Progenitor cell of endocrine pancreas (in vitro differentiated cells): ENCODE measurements at places on chromosomes 5 and 9.

- H3K4me3 ChIP-seq: no peak overlapping the region
- H3K27me3 ChIP-seq: peaks cover 6% of the 10 kb centered on the region
- no peaks in the 10 kb centered on the region for H3K36me3 ChIP-seq
- H3K27ac ChIP-seq: no peak overlapping the region
- DNase-seq: peak; percentile 31
These were observed 129.8 kb downstream of the SLC12A2 start for GRCh38 chr5:128213340-128213739.

- no peak overlapping the region for H3K27ac ChIP-seq
- peaks cover 46% of the 10 kb centered on the region for H3K36me3 ChIP-seq
- H3K4me3 ChIP-seq: no peak overlapping the region
- H3K27me3 ChIP-seq: no peaks in the 10 kb centered on the region
- no peaks in the 10 kb centered on the region for H3K4me1 ChIP-seq
- no peak for DNase-seq
These were observed 7.6 kb downstream of the TENT2 start for GRCh38 chr5:79619854-79620253.

DNA sequence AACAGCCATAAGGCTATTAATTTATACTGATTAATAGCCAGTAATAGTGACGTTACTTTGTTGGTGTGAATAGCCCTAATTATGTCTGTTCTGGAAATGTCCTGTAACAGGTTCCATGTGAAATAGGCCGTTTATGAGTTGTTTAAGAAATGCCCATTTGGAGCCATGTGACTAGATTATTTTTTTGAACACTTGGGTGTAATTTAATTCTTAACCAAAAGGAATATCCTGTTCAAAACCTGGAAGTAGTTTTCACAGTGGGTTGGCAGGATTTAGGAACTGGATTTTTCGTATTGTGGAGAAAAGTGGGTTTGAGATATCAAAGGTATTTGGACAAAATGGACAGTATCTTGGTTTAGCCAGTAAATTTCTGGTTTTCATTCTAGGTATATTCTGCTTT is 1.3 kb downstream of the TENT2 start:
- peak overlapping the region; percentile 100 for H3K4me3 ChIP-seq
- H3K27me3 ChIP-seq: no peaks in the 10 kb centered on the region
- DNase-seq: no peak
- H3K4me1 ChIP-seq: peaks cover 11% of the 10 kb centered on the region
- H3K27ac ChIP-seq: peak overlapping the region; percentile 100
- peaks cover 36% of the 10 kb centered on the region for H3K36me3 ChIP-seq

- H3K27me3 ChIP-seq: no peaks in the 10 kb centered on the region
- no peak for DNase-seq
- H3K36me3 ChIP-seq: no peaks in the 10 kb centered on the region
These were observed 12.4 kb downstream of the NR6A1 start for GRCh38 chr9:124758691-124759090.

DNA sequence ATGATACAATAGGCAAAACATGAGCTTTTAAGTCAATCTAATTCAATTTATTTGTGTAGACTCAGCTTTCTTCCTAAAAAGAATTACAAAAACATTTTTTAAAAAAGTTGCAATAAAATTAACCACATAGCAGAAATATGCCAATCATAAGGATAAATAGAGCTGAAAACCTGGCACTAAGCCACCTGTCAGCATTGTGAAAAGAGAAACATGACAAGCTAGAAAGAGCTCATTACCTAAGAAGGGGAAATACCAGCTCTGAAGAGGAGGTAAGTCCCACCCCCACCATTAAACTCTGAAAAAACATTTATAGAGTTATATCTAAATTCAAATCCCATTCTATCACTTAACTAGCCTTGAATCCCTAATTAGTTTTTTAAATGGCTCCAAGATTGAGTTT is 372.9 kb downstream of the OSTF1 start:
- DNase-seq: no peak
- H3K4me1 ChIP-seq: no peaks in the 10 kb centered on the region
- no peaks in the 10 kb centered on the region for H3K27me3 ChIP-seq
- H3K4me3 ChIP-seq: no peak overlapping the region
- no peaks in the 10 kb centered on the region for H3K36me3 ChIP-seq

DNA sequence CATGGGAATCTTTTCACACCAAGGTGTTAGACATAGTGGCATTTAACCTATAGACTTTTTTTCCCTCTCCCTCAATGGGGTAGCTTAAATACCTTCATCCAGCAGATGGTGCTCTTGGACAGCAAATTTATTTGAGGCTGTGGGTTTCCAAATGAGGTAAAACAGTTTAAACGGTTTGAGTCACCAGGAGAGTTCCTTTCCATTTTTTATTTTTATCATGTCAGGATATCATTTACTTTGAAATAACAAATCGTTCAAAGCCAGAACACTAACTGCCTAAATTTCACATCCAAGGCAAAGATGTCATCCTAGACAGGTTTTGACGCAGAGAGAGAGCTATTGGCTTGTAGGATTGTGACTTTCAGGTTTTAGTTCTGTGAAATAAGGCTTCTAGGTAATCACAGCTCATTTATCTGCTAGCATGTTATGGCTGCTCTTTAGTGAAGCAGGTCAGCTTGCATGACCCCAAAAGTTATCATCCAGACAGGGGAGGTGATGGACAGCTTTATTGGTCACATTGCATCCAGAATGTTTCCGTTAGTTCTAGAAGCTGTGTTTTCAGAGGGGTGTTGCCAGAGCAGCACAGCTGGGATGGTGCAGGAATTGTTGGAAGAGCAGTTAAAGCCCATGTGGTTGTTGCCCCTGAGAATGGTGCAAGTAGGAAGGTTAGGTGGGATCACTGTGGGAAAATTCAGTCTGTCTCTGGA is 69.8 kb downstream of the KDM4C start:
- H3K27ac ChIP-seq: peak overlapping the region; percentile 57
- peaks cover 15% of the 10 kb centered on the region for H3K4me1 ChIP-seq
- H3K36me3 ChIP-seq: peaks cover 16% of the 10 kb centered on the region
- H3K4me3 ChIP-seq: no peak overlapping the region
- H3K27me3 ChIP-seq: peaks cover 14% of the 10 kb centered on the region
- DNase-seq: peak; percentile 45

DNA sequence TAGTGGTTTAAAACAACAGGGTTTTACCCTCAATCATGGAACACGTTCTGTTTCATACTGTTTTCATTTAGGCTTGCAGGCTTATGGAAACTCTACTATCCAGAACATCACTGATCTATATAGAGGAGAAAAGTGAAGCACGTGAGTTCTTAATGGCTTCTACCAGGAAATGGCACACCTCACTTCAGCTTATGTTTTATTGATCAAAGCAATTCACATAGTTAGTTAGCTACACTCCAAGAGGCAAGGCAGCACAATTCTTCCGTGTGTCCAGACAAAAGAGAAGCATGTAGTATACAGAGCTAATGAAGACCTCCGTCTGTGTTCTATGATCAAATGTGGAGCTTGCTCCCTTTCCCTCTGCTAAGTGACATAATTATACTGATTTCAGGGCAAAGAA is 353.3 kb upstream of the CD180 start:
- H3K36me3 ChIP-seq: no peaks in the 10 kb centered on the region
- H3K27ac ChIP-seq: no peak overlapping the region
- peaks cover 7% of the 10 kb centered on the region for H3K4me1 ChIP-seq
- no peak for DNase-seq
- no peaks in the 10 kb centered on the region for H3K27me3 ChIP-seq

- peaks cover 6% of the 10 kb centered on the region for H3K27me3 ChIP-seq
- H3K27ac ChIP-seq: no peak overlapping the region
- DNase-seq: no peak
- H3K4me1 ChIP-seq: peaks cover 8% of the 10 kb centered on the region
These were observed 28.9 kb downstream of the YIPF5 start for GRCh38 chr5:144141585-144141984.

DNA sequence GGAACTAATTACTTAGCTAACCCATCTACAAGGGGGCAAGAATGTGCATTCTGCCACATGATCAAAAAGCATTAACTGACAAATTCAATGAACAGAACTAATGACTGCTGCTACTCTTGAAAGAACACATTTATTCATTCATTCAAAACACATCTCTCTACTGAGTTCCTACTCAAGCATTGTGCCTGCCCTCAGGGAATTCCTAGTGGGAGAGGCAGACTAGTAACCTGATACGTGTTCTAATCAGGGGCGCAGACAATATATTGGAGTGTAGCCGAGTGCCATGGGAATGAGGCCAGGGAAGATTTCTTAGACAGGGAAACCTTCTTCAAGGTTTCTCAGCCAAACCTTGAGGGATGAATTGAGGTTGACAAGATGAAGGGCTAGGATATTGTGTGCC is 56.7 kb upstream of the PAPPA start:
- peaks cover 2% of the 10 kb centered on the region for H3K27me3 ChIP-seq
- no peak overlapping the region for H3K27ac ChIP-seq
- no peaks in the 10 kb centered on the region for H3K36me3 ChIP-seq
- no peak for DNase-seq
- H3K4me1 ChIP-seq: no peaks in the 10 kb centered on the region

GRCh38 chr9:16023446-16023845 is 470.6 kb downstream of the CCDC171 start:
- H3K27ac ChIP-seq: no peak overlapping the region
- no peaks in the 10 kb centered on the region for H3K27me3 ChIP-seq
- DNase-seq: no peak
- H3K36me3 ChIP-seq: no peaks in the 10 kb centered on the region
- H3K4me3 ChIP-seq: no peak overlapping the region

- H3K36me3 ChIP-seq: no peaks in the 10 kb centered on the region
- peaks cover 31% of the 10 kb centered on the region for H3K4me1 ChIP-seq
- H3K27ac ChIP-seq: no peak overlapping the region
- no peak for DNase-seq
- no peaks in the 10 kb centered on the region for H3K27me3 ChIP-seq
These were observed 58.0 kb downstream of the FXN start for GRCh38 chr9:69093471-69094103.

DNA sequence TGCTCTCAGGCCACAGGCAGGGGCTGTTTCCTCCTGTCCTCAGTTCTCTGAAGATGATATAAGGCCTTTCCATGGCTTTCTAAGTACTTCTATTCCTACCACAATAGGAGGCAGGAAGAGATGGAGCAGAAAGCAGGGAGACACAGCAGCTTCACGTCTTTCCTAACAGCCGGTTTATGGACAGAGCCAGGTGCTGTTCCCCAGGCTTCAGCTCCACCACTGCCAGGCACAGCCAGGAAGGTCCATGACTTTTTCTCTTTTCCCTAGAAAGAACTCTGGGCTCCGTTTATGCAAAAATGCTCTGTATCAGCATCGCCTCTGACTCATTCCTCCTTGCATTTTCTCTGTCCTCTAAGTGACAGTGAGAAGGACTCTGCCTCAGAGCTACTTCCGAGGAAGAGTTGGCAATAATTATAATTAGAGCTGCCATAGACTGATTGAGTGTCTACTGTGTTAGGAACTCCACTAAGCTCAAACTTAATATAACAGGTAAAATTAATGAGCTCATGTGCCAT is 478.5 kb downstream of the RASEF start:
- H3K27ac ChIP-seq: no peak overlapping the region
- H3K27me3 ChIP-seq: peaks cover 4% of the 10 kb centered on the region
- no peak for DNase-seq

- no peaks in the 10 kb centered on the region for H3K27me3 ChIP-seq
- H3K27ac ChIP-seq: peak overlapping the region; percentile 71
- DNase-seq: no peak
- no peak overlapping the region for H3K4me3 ChIP-seq
These were observed 28.7 kb upstream of the F2RL1 start for GRCh38 chr5:76789991-76790581.

DNA sequence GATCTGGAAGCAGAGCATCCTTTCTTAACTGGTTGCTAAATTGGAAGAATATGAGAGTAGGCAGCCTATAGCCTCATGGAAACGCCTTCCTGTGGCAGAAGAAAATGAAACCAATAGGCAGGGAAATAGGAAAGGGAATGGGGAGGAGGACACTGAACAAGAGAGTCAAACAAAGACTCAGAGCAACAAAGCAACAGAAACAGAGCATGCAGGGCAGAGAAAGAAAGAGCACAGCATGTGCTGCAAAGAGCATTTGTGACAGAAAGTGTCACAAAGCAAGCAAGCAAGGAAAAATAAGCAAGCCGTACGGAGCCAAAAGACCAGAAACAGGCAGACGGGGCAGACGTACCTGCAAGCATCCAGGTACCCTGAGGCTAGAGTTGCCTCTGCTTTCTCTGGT is 123.1 kb downstream of the RAPGEF6 start:
- no peaks in the 10 kb centered on the region for H3K4me1 ChIP-seq
- peaks cover 6% of the 10 kb centered on the region for H3K36me3 ChIP-seq
- H3K27me3 ChIP-seq: no peaks in the 10 kb centered on the region
- H3K4me3 ChIP-seq: no peak overlapping the region
- no peak for DNase-seq

DNA sequence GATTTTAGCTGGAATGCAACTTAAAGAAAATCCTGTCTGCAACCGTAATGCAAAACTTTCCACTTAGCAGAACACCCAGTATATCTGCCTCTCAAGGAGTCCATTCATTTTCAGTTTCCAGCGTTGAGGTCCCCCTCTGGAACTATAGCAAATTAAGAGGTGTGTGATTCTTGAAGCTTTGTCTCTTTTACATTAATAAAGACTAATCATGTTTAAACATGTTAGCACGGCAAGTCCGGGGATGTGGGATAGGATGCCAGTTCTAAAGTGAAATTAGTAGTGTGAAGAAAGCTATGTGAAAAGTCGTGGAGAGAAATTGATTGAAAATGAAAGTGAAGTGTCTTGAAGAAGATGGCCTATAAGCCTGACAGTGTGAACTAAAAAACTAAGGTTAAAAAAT is 429.1 kb downstream of the NR2F1-AS1 start:
- peaks cover 15% of the 10 kb centered on the region for H3K4me1 ChIP-seq
- H3K36me3 ChIP-seq: no peaks in the 10 kb centered on the region
- DNase-seq: no peak
- H3K27ac ChIP-seq: no peak overlapping the region
- peaks cover 3% of the 10 kb centered on the region for H3K27me3 ChIP-seq

DNA sequence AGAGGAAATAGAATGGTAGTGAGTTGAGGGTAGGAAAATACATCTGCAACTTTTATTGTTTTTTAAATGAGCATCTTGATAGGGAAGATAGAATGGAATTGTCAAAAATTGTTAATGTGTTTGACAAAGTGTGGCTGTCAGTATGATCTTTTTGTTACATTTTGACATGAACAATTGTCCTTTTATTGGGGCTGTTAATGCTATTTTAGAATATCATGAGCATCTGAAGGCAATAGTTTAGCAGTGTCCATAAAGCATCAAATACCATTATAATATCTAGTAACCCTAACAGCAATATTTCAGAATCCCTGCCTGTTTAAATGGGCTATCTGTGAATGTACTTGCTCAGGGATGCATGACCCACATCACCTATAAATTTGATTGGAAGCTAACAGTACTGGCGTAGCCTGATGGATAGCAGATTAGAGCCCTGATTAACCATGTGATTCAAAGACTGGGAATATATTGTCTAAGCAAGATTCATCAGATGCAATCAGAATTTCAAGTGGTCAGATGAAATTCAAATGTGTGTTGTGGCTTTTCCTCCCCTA is 37.8 kb downstream of the TLE4 start:
- no peak overlapping the region for H3K27ac ChIP-seq
- H3K27me3 ChIP-seq: no peaks in the 10 kb centered on the region
- no peak overlapping the region for H3K4me3 ChIP-seq
- no peak for DNase-seq

GRCh38 chr9:89986190-89986589 is 381.4 kb downstream of the GADD45G start:
- H3K4me1 ChIP-seq: no peaks in the 10 kb centered on the region
- H3K36me3 ChIP-seq: no peaks in the 10 kb centered on the region
- no peak overlapping the region for H3K27ac ChIP-seq
- no peak for DNase-seq
- peaks cover 18% of the 10 kb centered on the region for H3K27me3 ChIP-seq

- no peak overlapping the region for H3K4me3 ChIP-seq
- no peaks in the 10 kb centered on the region for H3K27me3 ChIP-seq
- H3K36me3 ChIP-seq: peaks cover 1% of the 10 kb centered on the region
These were observed 75.5 kb upstream of the CDK20 start for GRCh38 chr9:88049677-88050307.
